ENCODE measurements at places on chromosomes 6 and 20. TPM values are rescaled to one million over a fixed set of nuclear protein-coding genes. Genes with fewer than 3 reads are reported as not detected.

- DNase-seq, result no peak
Observed at GRCh38 chr20:33404281-33404680, 3.0 kb upstream of the CDK5RAP1 start.

Gene TENT5A
- 2.9 TPM for total RNA-seq

GRCh38 chr6:160043784-160044183 lies 74.9 kb downstream of the IGF2R start:
- no peak for DNase-seq

- DNase-seq, result no peak
Observed at GRCh38 chr6:138310821-138311220, 66.9 kb upstream of the SMIM28 start.

Gene RAB44
- total RNA-seq, result not detected

- no peak for DNase-seq
Observed at GRCh38 chr6:125987026-125987617, 782 bp downstream of the TRMT11 start.

Gene ZC2HC1B
- total RNA-seq, result not detected

DNA sequence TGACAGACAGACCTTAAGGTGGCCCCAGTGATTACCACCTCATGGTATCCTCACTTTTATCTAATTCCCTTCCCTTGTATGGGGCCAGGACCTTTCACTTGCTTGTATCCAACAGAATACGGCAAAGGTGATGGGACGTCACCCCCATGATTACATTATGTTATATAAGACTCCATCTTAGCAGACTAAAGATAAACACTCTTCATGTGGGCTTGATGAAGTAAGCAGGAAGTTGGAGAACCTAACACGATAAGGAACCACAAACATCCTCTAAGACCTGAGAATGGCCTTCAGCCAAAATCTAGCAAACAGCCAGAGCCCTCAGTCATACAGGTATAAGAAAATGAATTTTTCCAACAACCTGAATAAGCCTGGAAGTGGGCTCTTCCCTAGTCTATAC lies 8.0 kb downstream of the SLC17A3 start:
- no peak for DNase-seq

Gene NKX2-2
- total RNA-seq, result not detected

GRCh38 chr6:129828229-129828628 lies 32.9 kb downstream of the TMEM244 start:
- DNase-seq, result no peak

DNA sequence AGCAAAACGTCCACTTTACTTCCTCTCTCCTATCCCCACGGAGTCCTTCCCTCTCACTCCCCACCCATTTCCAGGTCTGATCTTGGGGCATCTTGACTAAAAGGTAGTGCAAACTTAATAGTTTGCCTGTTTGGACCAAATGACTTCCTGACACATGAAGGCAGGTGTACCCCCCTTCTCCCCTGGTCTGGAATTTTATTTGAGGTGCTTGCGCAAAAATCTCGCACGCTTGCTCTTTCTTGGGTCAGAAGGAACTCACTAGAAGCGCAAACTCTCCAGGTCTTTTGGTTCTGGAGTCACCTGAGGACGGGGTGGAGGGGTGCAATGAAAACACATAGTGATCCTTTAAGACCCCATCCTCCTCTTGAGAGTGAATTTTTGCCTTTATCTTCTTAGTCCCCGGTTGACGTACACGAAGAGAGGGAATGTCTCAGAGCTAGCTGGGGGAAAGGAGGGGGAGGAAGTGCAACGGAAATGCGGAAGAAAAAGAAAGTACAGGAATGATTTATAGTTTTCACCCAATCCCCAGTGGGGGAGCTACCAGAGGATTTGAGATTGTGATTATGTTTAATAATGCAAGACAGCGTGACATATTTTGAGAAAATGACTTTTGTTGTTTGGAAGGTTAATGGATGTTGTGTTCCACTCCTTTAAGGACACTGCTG lies 4.9 kb downstream of the ADGRB3 start:
- DNase-seq, result peak; percentile 42

DNA sequence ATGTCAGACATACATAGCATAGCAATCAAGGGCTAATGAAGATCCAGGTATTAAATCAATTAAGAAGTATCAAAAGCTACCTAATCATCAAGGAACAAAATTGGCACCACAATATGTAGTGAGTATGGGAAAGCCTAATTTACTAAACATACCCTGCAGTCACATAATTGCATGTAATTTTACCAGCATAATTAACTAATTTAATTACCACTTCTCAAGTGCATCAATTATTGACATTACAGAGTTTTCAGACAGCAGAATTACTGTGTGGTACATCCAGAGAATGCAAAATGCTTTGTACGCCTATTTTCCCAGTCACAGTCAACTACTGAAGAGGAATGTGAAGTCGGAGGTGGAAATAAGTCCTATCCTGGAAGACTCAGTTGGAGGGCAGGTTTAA lies 279.0 kb upstream of the ID4 start:
- no peak for DNase-seq

DNA sequence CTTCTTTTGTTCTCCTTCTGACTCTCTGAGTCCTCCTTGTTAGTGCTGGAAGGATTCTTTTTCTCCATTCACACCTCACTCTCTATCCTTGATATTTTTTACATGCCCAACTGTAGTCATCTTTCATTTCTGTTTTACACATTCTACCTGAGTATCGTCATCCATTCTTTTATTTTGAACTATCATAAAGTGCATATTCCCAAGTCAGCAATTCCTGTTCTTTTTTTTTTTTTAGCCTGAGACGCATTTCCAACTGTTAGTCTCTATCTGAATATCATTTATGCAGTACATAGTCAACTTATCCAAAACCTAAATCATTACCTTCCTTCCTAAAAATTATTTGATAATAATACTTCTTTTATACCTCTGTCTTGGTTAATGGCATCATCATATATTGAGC lies 207.5 kb downstream of the NKAIN2 start:
- no peak for DNase-seq

Gene GDAP1L1
- total RNA-seq, result 8.5 TPM

Gene PACRG
- not detected for total RNA-seq

Gene RPS6KA2
- total RNA-seq, result 25.7 TPM

GRCh38 chr6:54244430-54244829 lies 63.8 kb upstream of the TINAG start:
- DNase-seq, result no peak

Gene C4A
- 0.48 TPM for total RNA-seq

- peak; percentile 49 for DNase-seq
Observed at GRCh38 chr6:25279748-25280343, 672 bp downstream of the CARMIL1 start.

DNA sequence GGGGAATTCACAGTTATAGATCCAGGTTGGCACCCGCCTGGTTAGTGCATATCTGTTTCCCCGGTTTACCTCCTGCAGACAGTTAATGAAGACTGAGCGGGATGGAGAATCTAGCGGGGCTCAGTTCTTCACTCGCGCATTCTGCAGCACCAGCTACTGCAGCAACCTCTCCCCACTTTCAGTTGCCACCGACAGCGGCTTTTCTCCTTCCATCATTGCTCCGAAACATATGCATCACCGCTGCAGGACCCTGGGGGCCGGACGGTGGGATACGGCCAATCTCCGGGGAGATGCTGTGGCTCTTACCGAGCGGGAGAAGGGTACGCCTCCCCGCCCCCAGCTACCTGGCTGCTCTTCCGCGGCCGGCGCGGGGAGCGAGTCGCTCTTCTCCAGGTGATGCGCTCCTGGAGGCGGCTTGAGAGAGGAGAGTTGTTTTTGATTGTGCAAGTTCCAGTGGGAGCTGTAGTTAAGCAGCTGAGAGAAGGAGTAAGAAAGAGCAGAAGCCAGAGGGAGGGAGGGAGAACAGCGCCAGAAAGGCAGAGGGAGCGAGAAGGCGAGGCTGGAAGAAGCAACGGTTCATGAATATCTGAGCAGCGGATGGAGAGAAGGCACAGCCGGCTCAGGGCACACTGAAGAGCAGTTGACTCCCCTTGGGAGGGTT lies at the start of gene SGK1:
SGK1 (minus strand) TSS at position 642 of the 661 bp plus-strand sequence. CDS start 652 bp downstream, outside the sequence.
- peak; percentile 66 for DNase-seq

DNA sequence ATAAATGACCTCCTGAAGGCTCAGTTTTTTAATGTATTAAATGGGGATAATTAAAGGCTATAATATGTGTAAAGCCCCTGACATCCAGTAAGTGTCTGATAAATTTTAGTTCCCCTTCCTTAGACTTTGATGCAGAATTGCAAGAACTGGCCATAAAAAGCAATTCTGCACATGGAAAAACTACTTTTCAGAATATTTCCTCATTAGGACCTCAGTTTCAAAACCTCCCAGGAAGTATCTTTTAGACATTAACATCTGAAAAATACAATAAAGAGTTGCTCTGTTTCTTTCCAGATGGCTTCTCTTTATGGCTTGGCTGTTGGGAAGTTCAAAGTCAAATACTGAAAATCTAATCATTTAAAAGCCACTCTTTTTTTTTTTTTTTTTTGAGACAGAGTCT lies 106.3 kb upstream of the ZNF217 start:
- no peak for DNase-seq

DNA sequence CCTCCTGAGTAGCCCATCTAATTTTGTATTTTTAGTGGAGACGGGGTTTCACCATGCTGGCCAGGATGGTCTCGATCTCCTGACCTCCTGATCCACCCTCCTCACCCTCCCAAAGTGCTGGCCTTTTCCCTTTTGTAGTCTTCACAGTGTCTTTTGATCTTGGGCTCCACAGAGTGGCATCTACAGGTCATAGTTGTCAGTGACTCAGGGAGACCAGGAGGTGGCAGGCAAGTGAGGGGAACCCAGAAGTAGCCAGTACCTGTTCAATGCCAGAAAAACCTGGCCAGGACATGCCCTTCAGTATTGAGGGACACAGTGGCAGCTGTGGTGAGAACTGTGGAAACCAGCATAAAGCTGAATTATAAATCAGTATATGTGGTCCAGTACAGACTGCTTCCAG lies 19.6 kb downstream of the RPP21 start:
- no peak for DNase-seq

DNA sequence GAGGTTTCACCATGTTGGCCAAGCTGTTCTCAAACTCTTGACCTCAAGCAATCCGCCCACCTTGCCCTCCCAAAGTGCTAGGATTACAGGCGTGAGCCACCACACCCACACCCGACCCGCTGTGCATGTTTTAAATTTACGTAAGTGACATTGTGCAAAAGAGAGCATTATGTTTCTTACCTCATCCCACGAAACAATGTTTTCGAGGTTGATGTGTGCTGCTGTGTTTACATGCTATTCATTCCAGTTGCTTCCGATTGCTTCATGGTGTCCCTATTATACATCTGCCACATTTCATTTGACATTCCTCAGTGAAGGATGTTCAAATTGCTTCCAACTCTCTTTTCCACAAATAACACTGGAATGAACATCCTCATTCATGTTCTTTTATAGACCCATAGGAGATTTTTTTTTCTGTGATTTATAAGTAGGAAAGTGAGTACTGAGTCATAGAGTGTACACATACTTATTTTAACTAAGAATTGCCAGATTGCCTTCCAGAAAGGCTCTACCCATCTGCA lies 403.9 kb upstream of the JARID2 start:
- no peak for DNase-seq

GRCh38 chr6:53119772-53120409 lies 28.8 kb downstream of the GCM1 start:
- DNase-seq, result peak; percentile 29

DNA sequence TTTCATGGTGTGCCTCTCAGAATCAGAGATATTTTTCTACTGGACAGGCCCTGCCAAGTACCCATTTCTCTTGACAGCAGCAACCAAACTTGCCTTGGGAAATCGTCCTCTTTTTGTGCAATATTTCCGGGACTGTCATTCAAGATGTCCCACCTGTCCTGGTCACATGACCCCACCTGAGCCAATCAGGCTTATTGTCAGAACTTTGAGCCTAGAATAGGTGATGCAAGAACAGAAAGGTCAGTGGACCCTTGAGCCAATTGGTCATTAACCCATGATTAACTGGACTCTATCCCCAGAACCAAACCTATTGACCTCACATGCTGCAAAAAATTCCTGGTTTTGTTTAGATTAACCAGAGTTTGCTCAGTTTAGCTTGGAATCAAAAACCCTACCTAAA lies 108.3 kb upstream of the TOP1 start:
- DNase-seq, result no peak

DNA sequence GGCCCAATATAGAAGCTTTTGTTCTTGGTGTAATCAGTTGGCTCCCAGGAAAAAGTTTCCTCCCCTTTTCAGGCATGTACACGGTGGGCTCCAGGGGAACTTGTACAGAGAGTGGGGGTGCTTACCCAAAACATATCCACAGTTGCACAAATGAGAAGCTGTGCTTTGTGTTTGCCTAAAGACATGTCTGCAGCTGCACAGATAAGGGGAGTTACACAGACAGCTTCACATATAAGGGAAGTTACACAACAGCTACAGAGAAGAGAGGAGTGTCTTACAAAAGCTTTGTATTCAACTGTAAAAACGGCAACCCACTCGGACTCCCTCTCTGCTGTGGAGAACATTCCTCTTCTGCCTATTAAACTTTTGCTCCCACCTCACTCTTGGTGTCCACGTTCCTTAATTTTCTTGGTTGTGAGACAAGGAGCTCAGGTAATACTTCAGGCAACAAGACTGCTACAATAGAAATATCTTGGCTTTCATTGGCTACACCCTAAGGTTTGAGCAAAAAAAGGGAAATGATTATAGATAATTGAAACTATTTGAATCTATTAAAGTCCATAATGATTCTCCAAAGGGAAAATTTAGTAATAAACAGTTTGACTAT lies 7.4 kb upstream of the PNRC1 start:
- no peak for DNase-seq

DNA sequence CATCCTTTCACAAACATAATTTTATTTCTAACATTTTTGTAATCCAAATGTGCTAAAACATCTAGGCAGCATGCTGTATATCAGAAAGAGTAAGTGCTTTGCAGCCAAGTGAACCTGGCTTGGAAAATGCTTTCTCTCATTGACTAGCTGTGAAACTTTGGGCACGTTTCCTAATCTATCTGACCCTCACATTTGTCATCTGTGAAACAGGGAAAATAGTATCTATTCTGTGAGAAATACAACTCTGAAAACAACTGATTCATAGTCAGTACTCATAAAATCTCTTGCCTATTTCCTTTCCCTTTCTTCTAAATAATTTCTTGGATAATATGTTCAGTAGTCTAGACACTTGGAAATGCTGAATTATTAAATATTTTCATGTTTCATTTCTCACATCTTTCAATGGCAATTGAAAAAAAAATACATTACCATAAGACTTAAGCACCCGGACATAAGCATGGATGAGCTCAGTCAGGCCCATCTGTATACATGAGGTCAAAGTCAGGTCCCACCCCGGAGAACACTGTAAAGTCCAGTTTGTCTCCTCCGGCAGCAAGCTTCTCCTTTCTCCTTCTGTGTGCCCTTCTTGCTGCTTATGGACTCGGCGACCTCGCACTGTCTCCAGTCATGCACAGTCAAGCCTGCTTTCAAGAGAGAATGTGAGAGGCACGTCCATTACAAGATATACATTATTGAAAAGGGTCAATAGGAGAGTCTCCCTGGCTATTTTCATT lies 455.0 kb upstream of the SOX4 start:
- no peak for DNase-seq

- no peak for DNase-seq
Observed at GRCh38 chr20:20084296-20084752, 32.0 kb downstream of the CFAP61 start.
